Hematopoietic multipotent progenitor cell (in vitro differentiated cells): ENCODE measurements at places on chromosomes 12 and 14. TPM values are rescaled to one million over a fixed set of nuclear protein-coding genes. Genes with fewer than 3 reads are reported as not detected.

Gene AQP6
- under 0.01 TPM for total RNA-seq

Gene TAS2R7
- not detected for total RNA-seq

Gene IAPP
- total RNA-seq: not detected

Gene CLEC4C
- under 0.01 TPM for total RNA-seq

Gene DNAJC22
- not detected for total RNA-seq

Gene THTPA
- 15.9 TPM for total RNA-seq

Gene FAM186B
- 0.27 TPM for total RNA-seq

Gene ING4
- total RNA-seq: 57.6 TPM

Gene MYF5
- not detected for total RNA-seq

Gene ZNF891
- 1.3 TPM for total RNA-seq

Gene EGLN3
- 9.4 TPM for total RNA-seq

Gene CIROP
- total RNA-seq: not detected

Gene VWF
- 13.5 TPM for total RNA-seq

Gene PLEKHD1
- total RNA-seq: under 0.01 TPM

Gene SLC6A15
- total RNA-seq: not detected

Gene CLEC6A
- not detected for total RNA-seq

Gene GPR33
- not detected for total RNA-seq

Gene PDE3A
- total RNA-seq: 0.81 TPM

Gene NPAS3
- total RNA-seq: 0.27 TPM

Gene MDGA2
- total RNA-seq: 0.27 TPM

Gene WNT5B
- 1.1 TPM for total RNA-seq

Gene YLPM1
- 21.3 TPM for total RNA-seq

Gene CBLN3
- 0.54 TPM for total RNA-seq

Gene ATG2B
- total RNA-seq: 16.2 TPM

Gene PLD4
- total RNA-seq: 25.6 TPM

Gene RASSF8
- total RNA-seq: 3.8 TPM

Gene TAPBPL
- total RNA-seq: 114 TPM

Gene CIT
- 4.6 TPM for total RNA-seq

Gene KLHL33
- 0.27 TPM for total RNA-seq

Gene BDKRB2
- under 0.01 TPM for total RNA-seq

Gene CFAP73
- total RNA-seq: not detected

Gene KIF26A
- 0.27 TPM for total RNA-seq

Gene RPL6
- total RNA-seq: 633 TPM

Gene GLS2
- total RNA-seq: 0.81 TPM

Gene CPNE6
- not detected for total RNA-seq

Gene FAM90A1
- total RNA-seq: under 0.01 TPM

Gene NFE2
- 318 TPM for total RNA-seq

Gene SLC7A7
- 1.9 TPM for total RNA-seq

Gene RD3L
- total RNA-seq: not detected

Gene SYCP3
- total RNA-seq: 0.27 TPM

Gene KRT81
- 2.7 TPM for total RNA-seq

Gene TMEM121
- total RNA-seq: 46.3 TPM

Gene RNU4-1
- total RNA-seq: under 0.01 TPM

Gene CLEC12A
- 1.6 TPM for total RNA-seq

Gene NID2
- total RNA-seq: 1.1 TPM

Gene DDX47
- 38.0 TPM for total RNA-seq

Gene ASIC1
- total RNA-seq: not detected

Gene CCDC85C
- 0.81 TPM for total RNA-seq

Gene PIK3C2G
- total RNA-seq: not detected

Gene OR4K2
- total RNA-seq: under 0.01 TPM

Gene PPM1H
- total RNA-seq: 15.1 TPM

Gene SMIM41
- under 0.01 TPM for total RNA-seq
